ENCODE measurements at places on chromosomes 6 and 20.
A peak's percentile ranks its signal among the peaks of the same experiment; 100 is the strongest.

DNA sequence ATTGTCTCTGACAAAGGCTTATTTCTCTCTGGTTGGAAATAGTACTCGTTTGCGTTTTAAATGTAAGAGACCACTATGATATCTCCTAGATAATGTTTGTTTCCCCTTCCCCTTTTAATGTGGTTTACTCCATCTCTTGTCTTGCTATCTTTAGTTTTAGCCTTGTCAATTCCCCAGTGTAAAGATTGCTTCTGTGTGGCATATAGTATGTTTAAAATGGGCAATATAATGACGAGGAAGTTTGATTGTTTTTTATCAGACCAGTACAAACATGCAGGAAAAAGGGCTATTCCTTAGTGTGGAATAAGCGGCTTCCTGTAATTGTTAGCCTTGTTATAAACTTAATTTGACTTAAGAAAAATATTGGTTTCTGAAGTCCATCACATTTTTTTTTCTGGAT, 3.1 kb downstream of the QKI start:
- DNase-seq = no peak

DNA sequence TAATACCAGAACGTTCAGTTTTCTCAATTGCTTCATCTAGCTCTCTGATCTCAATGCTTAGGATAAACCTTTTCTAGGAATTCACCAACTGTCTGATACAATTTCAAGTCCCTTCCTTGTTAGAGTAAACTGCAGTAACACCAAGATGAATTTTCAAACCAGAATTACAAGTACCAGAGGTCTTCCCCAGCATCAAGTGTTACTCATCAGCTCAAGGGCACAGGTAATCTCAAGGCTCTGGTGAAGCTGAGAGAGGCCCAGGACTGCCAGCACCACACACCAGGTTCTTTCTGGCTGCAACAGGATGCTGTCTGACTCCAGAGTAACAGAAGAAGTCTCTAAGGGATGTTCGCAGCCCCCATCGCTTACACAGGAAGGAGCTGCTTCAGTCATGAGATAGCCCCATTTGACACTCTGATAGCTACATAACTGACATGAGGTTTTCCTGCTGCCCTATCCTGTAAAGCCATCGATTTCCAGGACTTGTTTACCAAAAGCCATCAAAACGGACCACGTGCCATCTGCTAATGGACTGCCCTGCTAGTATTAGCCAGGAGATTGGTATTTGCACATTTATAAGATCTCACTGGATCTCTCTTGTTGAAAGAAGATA, 549.4 kb downstream of the UTRN start:
- DNase-seq = no peak

GRCh38 chr6:26240157-26241032, 124.6 kb upstream of the BTN3A2 start:
- DNase-seq = peak; percentile 83

GRCh38 chr6:162290846-162291465, 436.6 kb downstream of the PRKN start:
- no peak for DNase-seq

- DNase-seq = no peak
These were observed 643 bp upstream of the MAP3K4 start for GRCh38 chr6:160990847-160991405.

DNA sequence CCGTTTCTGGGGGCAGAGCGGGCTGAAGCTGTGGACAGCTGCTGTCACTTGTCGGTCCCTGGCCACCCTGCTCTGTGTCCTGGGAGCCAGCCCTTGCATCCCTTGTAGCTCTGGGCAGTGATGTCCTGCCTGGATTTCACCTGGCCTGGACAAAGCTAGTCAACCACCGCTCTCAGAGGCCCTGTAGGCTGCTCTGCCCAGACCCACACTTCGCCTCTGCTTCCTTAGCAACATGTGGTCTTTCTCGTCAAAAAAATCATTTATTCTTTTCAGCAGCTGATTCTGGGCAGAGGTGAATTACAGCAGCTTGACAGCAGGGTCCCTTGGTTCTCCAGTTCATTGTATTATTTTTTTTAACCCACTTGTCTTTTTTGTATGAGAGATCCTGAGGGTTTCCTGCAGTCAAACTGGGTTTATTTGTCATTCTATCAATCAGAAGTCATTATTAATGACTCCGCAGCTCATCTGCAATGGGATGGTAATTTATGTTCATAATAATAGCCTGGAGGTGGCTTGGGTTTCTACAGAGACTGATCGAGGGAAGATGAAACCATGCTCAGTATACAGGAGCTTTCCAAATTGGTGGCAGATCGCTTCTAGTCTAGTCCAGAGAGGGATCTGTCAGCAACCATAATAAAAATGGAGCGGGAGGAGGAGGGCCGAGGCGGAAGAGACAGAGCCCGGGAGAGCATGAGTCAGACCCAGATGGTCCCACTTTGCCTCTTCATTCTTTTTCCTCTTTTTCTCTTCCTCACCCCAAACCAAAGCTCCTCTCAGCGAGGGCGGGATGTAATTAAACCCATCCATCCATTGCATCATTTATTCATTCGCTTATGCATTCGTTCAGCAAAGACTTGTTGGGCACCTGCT, 22.4 kb downstream of the EDN3 start:
- no peak for DNase-seq

DNA sequence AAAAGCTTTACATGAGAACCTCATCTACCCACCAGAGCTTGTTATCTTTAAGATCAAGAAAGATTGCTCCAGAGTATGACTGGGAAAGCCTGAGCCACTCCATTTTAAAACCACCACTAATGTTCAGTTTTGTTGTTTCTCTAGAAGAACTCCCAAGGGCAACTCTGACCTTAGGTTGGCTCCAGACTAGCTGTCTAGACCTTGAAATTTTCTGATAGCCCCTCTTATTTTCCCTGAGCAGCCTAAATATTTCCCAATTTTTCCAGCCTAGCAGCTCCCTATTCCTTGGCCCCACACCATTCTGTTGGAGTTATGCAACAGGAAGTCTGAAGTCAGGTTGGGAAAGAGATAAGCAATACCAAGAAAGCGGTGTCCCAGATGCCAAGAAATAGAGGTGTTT, 84.6 kb upstream of the TCF21 start:
- DNase-seq = no peak

GRCh38 chr20:45487231-45487635, 17.7 kb downstream of the WFDC2 start:
- no peak for DNase-seq
